ENCODE measurements at places on chromosomes 6 and 20. TPM values are rescaled to one million over a fixed set of nuclear protein-coding genes. Genes with fewer than 3 reads are reported as not detected.

DNA sequence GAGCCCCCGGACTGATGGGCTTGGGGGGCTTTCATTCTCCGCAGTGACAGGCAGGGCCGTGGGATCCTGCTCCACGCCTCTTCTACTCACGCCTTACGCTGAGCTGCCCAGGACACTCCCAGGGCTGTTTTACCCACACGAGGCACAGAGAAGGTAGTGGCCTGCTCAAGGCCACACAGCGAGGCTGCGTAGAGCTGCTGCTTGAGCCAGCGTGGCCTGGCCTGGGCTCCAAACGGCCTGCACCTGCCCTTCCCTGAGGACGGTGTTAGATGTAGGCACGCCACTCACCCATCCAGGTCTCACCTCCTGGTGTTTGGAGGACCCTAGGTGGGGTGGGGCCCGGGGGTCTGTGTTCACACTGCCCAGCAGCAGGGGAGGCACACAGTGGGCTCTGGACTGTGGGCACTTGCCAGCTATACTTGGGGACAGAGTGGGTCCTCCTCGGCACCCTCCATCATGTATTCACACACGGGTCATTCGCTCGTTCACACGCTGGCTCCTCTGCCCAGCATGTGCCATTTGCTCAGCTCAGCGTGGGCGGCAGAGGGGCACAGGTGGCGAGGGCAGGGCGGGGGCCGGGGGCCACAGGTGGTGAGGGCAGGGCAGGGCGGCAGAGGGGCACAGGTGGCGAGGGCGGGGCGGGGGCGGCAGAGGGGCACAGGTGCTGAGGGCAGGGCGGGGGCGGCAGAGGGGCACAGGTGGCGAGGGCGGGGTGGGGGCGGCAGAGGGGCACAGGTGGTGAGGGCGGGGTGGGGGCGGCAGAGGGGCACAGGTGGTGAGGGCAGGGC is 18.4 kb upstream of the RBBP8NL start:
- H3K4me3 ChIP-seq = no peak overlapping the region
- H3K27ac ChIP-seq = no peak overlapping the region
- DNase-seq = no peak
- H3K36me3 ChIP-seq = no peaks in the 10 kb centered on the region
- no peaks in the 10 kb centered on the region for H3K4me1 ChIP-seq

DNA sequence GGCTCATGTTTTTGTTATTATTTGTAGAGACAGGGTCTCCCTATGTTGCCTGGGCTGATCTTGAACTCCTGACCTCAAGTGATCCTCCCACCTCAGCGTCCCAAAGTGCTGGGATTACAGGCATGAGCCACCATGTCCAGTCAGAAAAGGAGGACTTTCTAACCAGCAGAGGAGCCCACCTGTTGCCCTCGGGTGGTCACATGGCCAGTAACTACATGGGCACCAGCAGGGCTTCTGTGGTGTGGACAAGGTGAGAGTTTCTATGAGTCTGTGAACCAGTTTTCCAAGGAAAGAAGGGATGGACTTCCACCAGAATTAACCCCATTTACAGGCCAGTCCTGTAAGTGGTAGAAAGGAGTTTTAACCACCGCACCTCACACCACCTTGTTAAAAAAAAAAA is 125.4 kb downstream of the RIN2 start:
- H3K27me3 ChIP-seq = no peaks in the 10 kb centered on the region
- H3K4me1 ChIP-seq = peaks cover 47% of the 10 kb centered on the region
- DNase-seq = no peak
- H3K4me3 ChIP-seq = no peak overlapping the region
- no peaks in the 10 kb centered on the region for H3K36me3 ChIP-seq
- no peak overlapping the region for H3K27ac ChIP-seq

- DNase-seq = no peak
- H3K4me3 ChIP-seq = no peak overlapping the region
- H3K27me3 ChIP-seq = no peaks in the 10 kb centered on the region
- peaks cover 21% of the 10 kb centered on the region for H3K4me1 ChIP-seq
- no peak overlapping the region for H3K27ac ChIP-seq
Measured at GRCh38 chr20:62591122-62591468, 51.2 kb upstream of the SLCO4A1 start.

DNA sequence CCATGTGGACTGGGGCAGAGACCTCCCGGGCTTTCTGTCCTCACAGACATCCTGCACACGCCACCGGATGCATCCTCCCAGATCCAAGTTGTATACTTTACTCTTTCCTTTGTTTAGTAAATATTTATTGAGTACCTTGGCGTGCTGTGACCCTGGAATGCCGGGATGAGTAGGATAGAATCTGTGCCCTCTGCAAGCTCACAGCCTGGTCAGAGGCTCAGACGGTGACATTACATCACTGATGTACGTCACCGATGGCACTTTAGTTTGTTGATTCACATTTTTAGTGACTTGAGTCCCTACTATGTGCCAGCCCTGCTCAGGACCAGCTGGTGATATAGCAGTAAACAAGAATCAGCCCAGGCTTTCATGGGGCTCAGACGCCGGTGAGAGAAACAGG is 32.9 kb downstream of the SIRPA start:
- H3K4me3 ChIP-seq = no peak overlapping the region
- DNase-seq = no peak
- H3K27me3 ChIP-seq = no peaks in the 10 kb centered on the region
- H3K27ac ChIP-seq = no peak overlapping the region
- H3K36me3 ChIP-seq = peaks cover 16% of the 10 kb centered on the region

- peak overlapping the region; percentile 58 for H3K27ac ChIP-seq
- peak; percentile 53 for DNase-seq
- H3K27me3 ChIP-seq = no peaks in the 10 kb centered on the region
- H3K36me3 ChIP-seq = no peaks in the 10 kb centered on the region
- H3K4me3 ChIP-seq = 0 out of 2 replicates have a peak overlapping the region, but pooled peaks have one; percentile 17
- peaks cover 63% of the 10 kb centered on the region for H3K4me1 ChIP-seq
Measured at GRCh38 chr6:139981768-139982181, 607.3 kb upstream of the CITED2 start.

DNA sequence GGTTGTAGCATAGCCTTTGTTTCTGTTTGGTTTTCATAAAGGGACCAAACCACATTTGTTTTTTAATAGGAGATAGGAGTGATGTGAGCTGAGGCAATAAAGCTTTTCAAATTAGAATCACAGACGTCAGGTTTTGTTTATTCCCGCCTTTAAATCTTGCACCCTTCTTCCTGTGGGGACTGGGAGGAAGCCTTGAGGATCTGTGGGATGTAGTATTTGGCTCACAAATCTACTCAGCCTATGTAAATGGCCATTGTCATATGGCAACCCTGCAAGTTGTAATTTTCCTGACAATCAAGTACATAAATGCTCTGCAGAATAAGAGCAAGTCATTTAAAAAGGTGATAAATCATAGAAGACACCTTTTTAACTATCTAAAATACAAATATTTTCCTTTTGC is 110.4 kb downstream of the ADGRG6 start:
- no peaks in the 10 kb centered on the region for H3K36me3 ChIP-seq
- peak overlapping the region; percentile 89 for H3K27ac ChIP-seq
- no peaks in the 10 kb centered on the region for H3K27me3 ChIP-seq
- peak overlapping the region; percentile 38 for H3K4me3 ChIP-seq

GRCh38 chr6:35647400-35647799 is 41.3 kb downstream of the FKBP5 start:
- no peaks in the 10 kb centered on the region for H3K4me1 ChIP-seq
- H3K4me3 ChIP-seq = no peak overlapping the region
- DNase-seq = no peak

DNA sequence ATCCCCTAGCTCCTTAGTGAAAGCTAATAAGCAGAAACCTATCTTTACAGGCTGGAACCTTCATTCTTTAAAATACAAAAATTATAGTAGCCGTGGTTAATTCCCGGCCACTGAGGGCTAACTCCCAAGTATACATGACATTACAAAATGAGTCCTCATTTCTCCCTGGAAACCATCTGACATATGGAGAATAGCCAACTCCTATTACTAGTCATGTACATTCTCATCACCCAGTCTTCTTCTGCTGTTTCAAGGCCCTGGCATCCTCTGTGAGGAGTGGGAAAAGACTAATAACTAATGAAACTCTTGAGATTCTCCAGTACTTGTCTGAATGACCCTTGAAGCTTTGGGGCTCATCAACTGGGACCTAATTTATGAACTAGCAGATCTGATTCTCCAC is 30.2 kb downstream of the CSNK2A1 start:
- peaks cover 30% of the 10 kb centered on the region for H3K4me1 ChIP-seq
- H3K27ac ChIP-seq = no peak overlapping the region
- H3K36me3 ChIP-seq = no peaks in the 10 kb centered on the region
- peak; percentile 55 for DNase-seq
- no peak overlapping the region for H3K4me3 ChIP-seq

DACT2 gene
- polyA plus RNA-seq = not detected

- H3K36me3 ChIP-seq = no peaks in the 10 kb centered on the region
- H3K27ac ChIP-seq = no peak overlapping the region
- no peak for DNase-seq
- H3K27me3 ChIP-seq = peaks cover 24% of the 10 kb centered on the region
Measured at GRCh38 chr6:123811378-123811777, 7.7 kb downstream of the NKAIN2 start.

DNA sequence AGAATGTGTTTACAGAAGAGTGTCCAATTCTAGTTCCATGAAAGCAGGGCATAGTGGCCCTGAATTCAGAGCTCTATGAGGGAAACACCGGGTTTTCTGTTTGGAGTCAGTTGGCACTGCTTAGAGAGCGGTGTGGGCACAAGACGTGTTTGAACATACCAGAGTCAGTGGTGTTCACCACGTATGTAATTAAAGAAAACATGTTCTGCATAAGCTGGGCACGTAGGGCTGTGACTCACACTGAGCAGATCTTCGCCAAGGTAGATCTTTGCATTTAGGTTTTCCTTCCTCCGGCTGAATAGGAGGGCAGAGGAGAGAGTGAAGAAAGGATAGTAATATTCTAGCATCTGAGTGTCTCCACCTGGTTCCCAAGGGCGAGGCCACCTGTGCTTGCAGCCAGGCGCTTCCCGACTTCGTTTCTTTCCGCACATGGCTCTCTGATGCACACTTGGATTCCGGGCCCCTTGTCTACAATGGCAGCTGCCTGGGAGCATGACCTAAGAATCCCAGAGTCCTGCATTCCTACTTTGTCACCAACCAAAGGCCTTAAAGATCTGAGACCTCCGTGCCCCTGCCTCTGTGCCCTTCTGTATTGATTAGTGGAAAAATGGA is 136.2 kb downstream of the ERMARD start:
- DNase-seq = no peak
- no peaks in the 10 kb centered on the region for H3K36me3 ChIP-seq
- H3K27me3 ChIP-seq = 0 out of 2 replicates have a peak, but pooled peaks cover 12% of the 10 kb centered on the region

- H3K36me3 ChIP-seq = no peaks in the 10 kb centered on the region
- DNase-seq = no peak
- H3K27ac ChIP-seq = no peak overlapping the region
Measured at GRCh38 chr6:156585859-156586258, 191.3 kb upstream of the ARID1B start.

DNA sequence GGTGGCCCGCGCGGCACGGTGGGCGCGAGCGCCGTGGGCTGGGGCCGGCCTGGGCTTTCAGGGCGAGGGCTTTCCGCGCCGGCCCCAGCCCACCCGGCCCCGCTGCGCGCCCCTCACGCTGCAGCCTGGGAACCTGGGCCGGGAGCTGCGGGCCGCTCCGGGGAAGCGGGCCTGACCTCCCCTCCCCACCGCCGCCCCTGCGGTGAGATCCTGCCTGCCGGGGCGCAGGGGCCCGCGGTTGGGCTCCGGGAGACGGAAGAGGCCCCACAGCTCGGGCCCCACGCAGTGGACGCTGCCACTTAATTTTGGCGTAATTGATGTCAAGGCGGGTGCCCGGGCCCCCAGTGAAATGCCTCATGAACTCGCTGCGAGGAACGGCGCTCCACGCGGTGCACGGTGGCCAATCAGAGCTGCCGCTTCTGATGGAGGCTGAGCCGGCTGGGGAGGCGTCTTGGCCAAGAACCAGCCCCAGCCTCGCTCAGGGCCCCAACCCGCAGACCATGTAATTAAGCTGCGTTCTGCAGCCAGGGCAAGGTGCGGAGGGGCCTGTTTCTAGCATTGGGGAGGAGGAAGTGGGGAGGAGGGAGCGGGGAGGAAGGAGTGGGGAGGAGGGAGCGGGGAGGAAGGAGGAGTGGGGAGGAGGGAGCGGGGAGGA is 96.1 kb upstream of the BHLHE23 start:
- peak overlapping the region; percentile 83 for H3K4me3 ChIP-seq
- H3K4me1 ChIP-seq = no peaks in the 10 kb centered on the region
- H3K27me3 ChIP-seq = no peaks in the 10 kb centered on the region
- H3K27ac ChIP-seq = no peak overlapping the region

- no peaks in the 10 kb centered on the region for H3K36me3 ChIP-seq
- H3K27ac ChIP-seq = no peak overlapping the region
- no peaks in the 10 kb centered on the region for H3K27me3 ChIP-seq
- peaks cover 55% of the 10 kb centered on the region for H3K4me1 ChIP-seq
Measured at GRCh38 chr6:113562248-113562647, 294.9 kb upstream of the MARCKS start.

EIF2S2 gene
- polyA plus RNA-seq = 114 TPM

GRCh38 chr6:37038292-37039198 is 33.1 kb downstream of the FGD2 start:
- no peak overlapping the region for H3K4me3 ChIP-seq
- H3K36me3 ChIP-seq = no peaks in the 10 kb centered on the region
- H3K27ac ChIP-seq = no peak overlapping the region

- peak overlapping the region; percentile 79 for H3K27ac ChIP-seq
- H3K4me3 ChIP-seq = 0 out of 2 replicates have a peak overlapping the region, but pooled peaks have one; percentile 10
- no peak for DNase-seq
- no peaks in the 10 kb centered on the region for H3K36me3 ChIP-seq
- peaks cover 78% of the 10 kb centered on the region for H3K4me1 ChIP-seq
Measured at GRCh38 chr20:35311822-35312221, 19.6 kb upstream of the FAM83C start.

DNA sequence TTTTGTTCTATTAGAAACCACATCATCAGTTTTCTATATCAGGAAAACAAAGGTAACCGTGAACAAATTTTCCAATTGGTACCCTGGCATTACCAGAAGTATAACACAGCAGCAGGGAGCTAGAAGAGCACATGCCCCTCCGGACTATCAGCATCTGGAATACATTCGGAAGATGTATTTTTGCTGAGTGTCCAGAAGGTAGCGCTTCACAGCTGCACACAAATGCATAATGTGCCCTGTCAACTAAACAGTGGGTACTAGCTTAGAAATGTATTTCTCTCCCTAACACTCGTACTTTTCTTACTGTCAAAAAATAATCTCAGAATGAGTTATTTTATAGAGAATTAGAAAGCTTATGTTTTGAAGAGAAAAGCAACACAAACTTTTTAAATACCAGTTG is 77.6 kb downstream of the HUS1B start:
- H3K4me1 ChIP-seq = no peaks in the 10 kb centered on the region
- peak; percentile 13 for DNase-seq
- H3K4me3 ChIP-seq = no peak overlapping the region
- no peak overlapping the region for H3K27ac ChIP-seq

- peaks cover 12% of the 10 kb centered on the region for H3K36me3 ChIP-seq
- peaks cover 81% of the 10 kb centered on the region for H3K4me1 ChIP-seq
- peak overlapping the region; percentile 3 for H3K4me3 ChIP-seq
- DNase-seq = peak; percentile 59
- no peaks in the 10 kb centered on the region for H3K27me3 ChIP-seq
- peak overlapping the region; percentile 74 for H3K27ac ChIP-seq
Measured at GRCh38 chr6:52558266-52559000, 18.4 kb downstream of the TRAM2 start.

NT5DC1 gene
- 15.4 TPM for polyA plus RNA-seq

DNA sequence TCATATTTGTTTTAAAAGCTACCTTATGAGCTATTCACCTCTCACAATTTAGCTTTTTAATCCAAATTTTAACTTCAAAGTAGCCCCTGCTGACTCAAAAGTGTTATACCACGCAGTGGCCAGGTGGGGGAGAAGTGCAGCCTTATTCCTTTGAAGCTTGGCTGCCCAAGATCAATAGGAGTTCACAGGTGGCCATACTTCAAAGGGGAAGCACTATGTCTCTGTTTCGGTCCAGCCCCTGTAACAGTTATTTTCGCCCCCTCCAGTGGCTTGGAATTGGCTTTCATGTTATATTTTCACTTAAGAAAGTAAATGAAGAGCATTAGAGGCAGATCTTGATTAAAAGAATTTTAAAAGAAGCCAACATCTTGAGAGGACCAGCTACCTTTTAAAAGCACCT is 608.4 kb downstream of the EPHA7 start:
- DNase-seq = peak; percentile 34
- H3K36me3 ChIP-seq = no peaks in the 10 kb centered on the region
- H3K4me3 ChIP-seq = no peak overlapping the region
